Lung microvascular endothelial cell (primary cell): ENCODE measurements at places on chromosomes 4 and X. TPM values are rescaled to one million over a fixed set of nuclear protein-coding genes. Genes with fewer than 3 reads are reported as not detected.

GRCh38 chrX:104618106-104618895 lies 52.3 kb downstream of the IL1RAPL2 start:
- DNase-seq: no peak

DNA sequence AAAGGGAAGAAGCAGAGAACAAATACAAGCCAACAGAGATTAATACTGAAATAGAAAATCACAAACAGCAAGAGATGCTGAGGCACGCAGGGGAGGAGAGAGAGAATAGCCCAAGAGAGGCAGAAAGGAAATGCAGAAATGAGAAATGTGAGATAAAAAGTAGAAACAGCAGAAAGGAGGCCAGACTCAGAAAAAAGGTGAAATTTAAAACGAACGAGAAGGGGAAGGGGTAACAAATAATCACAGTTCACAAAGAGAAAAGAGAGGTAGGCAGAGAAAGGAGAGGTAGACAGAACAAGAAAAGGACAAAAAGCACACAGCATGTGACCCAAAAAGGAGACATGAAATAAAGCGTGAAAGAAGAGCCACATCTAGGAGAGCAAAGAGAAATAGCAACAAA lies 264.4 kb downstream of the CHIC1 start:
- DNase-seq: no peak

DNA sequence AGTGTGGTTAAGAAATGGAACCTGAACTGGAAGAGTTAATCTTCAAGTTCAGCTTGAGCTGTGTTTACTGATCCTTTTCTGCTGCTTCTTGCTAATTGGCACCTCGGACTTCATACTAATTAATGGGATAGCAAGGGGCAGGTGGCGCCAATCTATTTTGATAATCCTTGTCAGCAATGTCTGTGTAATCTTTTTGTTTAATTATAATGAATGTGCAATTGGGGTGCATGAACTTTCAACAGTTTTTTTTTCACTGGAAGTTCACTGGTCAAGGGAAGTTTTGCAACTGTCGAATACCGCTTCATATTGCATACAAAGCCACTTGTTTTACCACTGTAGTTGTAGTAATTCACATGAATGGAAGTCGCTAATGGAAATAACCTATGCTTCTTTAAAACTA lies 261.0 kb downstream of the BMPR1B start:
- DNase-seq: no peak

GRCh38 chr4:37365888-37366287 lies 121.3 kb downstream of the NWD2 start:
- DNase-seq: no peak

DNA sequence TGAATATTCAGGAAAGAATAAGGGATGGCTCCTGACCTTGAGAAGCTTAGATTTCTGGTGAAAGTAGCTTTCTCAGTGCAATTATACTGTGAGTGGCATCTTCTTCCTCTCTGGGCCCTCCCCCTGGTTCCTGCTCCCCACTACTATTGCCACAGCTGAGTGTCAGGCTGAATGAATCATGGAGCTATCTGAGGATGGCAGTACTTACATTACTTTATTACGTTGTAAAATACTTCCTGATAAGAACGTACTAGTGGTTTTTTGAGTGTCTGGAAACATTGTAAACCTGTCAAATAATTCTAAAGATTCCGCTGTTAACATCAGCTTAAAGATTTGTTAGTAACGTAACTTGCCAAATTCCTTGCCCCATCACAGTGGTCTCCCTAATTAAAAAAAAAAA lies 36.2 kb downstream of the ARHGAP10 start:
- DNase-seq: peak; percentile 43

The TMEM271 gene
- total RNA-seq: not detected in 2 replicates

- no peak for DNase-seq
These were observed 46.6 kb upstream of the UBE2NL start for GRCh38 chrX:143837010-143837843.

The PDCL2 gene
- not detected in 2 replicates for total RNA-seq

GRCh38 chrX:122943918-122944317 lies 240.2 kb upstream of the GRIA3 start:
- DNase-seq: no peak
